Stomach (tissue), 19 donors: ENCODE measurements at places on chromosomes 2 and 18. TPM values are rescaled to one million over a fixed set of nuclear protein-coding genes. Genes with fewer than 3 reads are reported as not detected.

The CMPK2 gene
- 2.9 TPM for total RNA-seq

The HS1BP3 gene
- 105 TPM for total RNA-seq

The GRB14 gene
- 3.9 TPM for total RNA-seq

The G6PC2 gene
- total RNA-seq = 0.55 TPM

DNA sequence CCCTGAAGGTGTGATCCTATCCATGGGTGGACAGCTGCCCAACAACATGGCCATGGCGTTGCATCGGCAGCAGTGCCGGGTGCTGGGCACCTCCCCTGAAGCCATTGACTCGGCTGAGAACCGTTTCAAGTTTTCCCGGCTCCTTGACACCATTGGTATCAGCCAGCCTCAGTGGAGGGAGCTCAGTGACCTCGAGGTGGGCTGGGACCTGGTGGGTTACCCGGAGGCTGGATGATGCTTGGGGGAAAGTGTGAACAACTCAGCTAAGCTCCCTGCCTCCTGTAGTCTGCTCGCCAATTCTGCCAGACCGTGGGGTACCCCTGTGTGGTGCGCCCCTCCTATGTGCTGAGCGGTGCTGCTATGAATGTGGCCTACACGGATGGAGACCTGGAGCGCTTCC is 16.2 kb downstream of the CAD start:
- no peaks in the 10 kb centered on the region for H3K4me1 ChIP-seq
- no peak for DNase-seq
- H3K27ac ChIP-seq = no peak overlapping the region
- H3K4me3 ChIP-seq = no peak overlapping the region

DNA sequence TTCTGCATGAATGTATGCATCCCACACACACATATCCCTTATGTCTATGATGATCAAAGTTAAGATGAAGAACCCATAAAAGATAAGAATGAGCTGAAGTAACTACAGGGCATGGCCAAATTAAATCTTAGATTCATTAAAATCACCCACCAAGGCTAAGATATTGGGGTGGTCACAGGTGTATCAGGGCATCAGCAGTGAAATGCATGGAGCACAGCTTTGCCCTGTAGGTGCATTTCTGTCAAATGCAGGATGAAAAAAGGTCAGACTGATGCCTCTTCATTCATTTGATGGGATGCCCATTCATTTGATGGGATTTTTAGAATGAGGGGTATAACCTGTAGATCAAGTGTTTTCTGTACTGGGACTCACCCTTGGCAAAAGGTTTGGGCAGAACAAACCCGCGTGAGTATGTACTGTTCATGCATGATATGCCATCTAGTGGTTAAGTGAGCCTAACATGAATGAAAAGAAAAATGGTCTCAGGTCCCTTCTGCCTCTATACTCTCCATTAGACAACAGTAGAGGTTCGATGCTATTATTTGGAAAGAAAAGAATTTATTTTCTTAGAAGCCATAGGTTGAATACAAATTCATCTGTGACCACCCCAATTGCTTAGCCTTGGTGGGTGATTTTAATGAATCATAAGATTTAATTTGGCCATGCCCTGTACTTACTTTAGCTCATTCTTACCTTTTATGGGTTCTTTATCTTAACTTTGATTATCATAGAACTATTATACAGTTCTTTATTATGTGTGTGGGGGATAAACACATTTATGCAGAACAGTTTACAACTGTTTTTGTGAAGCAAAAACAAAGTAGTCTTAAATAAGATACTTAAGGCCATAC is 43.2 kb upstream of the NOSTRIN start:
- no peak for DNase-seq
- no peak overlapping the region for H3K27ac ChIP-seq
- peaks cover 6% of the 10 kb centered on the region for H3K36me3 ChIP-seq
- peaks cover 12% of the 10 kb centered on the region for H3K4me1 ChIP-seq
- H3K4me3 ChIP-seq = no peak overlapping the region

DNA sequence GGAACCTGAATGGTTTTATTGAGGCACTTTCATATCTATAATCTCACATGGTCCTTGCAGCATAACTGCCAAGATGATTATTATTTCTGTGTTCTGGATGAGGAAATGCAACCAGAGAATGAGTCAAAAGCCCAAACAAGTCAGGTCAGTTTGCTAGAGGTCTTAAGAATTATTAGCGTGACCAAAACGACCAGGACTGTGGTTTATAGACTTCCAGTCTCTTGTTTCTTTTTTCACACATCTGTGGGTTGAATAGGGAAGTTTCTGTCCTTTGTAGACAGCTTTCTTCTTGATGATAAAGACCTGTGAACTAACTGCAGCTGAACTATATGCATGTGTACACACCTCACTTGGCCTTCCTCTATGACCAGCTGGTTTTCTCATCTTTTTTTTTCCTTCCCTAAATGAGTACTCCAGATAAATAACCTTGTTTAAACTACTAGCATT is 13.9 kb downstream of the ADAM23 start:
- H3K4me3 ChIP-seq = no peak overlapping the region
- H3K36me3 ChIP-seq = no peaks in the 10 kb centered on the region
- no peaks in the 10 kb centered on the region for H3K27me3 ChIP-seq
- peak; percentile 7 for DNase-seq

DNA sequence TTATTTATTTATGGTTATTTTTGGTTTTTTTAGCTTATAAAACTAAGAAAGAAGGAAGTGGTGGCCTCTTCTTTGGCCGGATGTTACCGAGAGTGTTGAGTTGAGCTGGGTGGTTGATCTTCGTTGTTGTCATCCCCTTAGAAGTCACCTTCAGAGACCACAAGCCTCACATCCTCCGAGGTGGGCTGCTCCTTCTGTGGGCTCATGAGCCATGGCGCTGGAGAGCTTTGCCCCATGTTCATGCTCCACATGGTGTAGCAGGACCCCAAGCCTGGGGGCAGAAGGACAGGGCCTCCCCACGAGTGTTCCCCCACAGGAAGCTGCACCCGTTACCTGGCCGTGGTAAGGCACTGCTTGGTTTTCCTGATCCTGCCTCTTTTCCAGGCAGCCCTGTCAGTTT is 23.4 kb downstream of the SNTG2 start:
- no peak overlapping the region for H3K4me3 ChIP-seq
- H3K36me3 ChIP-seq = no peaks in the 10 kb centered on the region
- no peak overlapping the region for H3K27ac ChIP-seq
- no peak for DNase-seq
- no peaks in the 10 kb centered on the region for H3K4me1 ChIP-seq

DNA sequence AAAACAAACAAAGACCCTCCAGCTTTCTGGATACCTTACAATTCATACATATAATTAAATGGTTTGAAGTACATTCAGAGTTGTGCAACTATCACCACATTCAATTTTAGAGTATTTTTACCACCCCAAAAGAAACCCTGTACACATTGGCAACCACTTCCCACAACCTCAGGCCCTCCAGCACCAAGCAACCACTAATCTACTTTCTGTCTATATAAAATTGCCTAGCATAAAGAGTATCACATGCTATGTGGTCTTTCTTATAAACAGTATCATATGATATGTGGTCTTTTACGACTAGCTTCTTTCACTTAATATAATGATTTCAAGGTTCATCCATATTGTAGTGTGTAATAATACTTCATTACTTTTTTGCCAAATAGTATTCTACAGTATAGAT is 7.3 kb downstream of the IER3IP1 start:
- no peak for DNase-seq
- H3K27me3 ChIP-seq = no peaks in the 10 kb centered on the region
- no peak overlapping the region for H3K27ac ChIP-seq
- H3K4me3 ChIP-seq = no peak overlapping the region

DNA sequence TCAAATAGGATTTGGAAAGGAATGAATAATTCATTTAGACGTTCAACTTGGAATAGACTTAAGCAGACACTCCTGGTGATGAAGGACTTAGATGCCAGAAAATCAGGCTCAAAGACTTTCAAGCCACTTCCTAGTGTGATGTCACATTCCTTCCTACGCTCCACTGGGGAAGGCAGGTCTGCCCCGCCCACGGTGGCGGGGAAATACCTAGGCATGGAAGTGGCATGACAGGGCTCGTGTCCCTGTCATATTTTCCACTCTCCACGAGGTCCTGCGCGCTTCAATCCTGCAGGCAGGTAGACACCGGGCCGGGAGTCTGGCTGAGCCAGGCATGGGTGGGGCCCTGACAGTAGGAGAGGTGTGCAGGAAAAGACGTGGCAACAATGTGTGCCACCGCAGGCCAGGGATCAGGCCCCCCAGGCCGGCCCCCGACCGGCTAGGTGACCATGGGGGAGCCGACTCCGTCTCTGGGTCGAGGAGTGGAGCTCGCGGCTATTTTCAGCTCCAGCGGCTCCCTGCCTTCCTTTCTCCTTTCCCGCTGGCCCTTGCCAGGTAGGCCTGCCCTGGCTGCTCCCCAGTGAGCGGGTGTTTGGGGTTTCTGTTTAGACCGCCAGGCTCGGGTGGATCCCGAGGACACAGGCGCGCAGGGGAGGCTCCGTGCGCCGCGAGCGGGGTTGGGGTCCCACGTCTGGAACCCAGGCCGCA is at the start of gene IL1RL2:
IL1RL2 (plus strand) TSS at position 233 of the 705 bp plus-strand sequence. CDS start 845 bp downstream, outside the sequence.
- peaks cover 10% of the 10 kb centered on the region for H3K4me1 ChIP-seq
- peak within 1 kb of the TSS; percentile 77 for H3K27ac ChIP-seq
- H3K36me3 ChIP-seq = no peaks in the 10 kb centered on the region
- peak within 1 kb of the TSS; percentile 56 for H3K4me3 ChIP-seq
- H3K27me3 ChIP-seq = no peaks in the 10 kb centered on the region

GRCh38 chr2:193240752-193241151 is 1046.0 kb upstream of the TMEFF2 start:
- no peaks in the 10 kb centered on the region for H3K36me3 ChIP-seq
- no peak for DNase-seq
- H3K4me3 ChIP-seq = no peak overlapping the region
- H3K27ac ChIP-seq = no peak overlapping the region
- no peaks in the 10 kb centered on the region for H3K4me1 ChIP-seq

GRCh38 chr2:110960281-110960680 is 160.4 kb upstream of the BCL2L11 start:
- no peak overlapping the region for H3K4me3 ChIP-seq
- no peak for DNase-seq
- H3K36me3 ChIP-seq = no peaks in the 10 kb centered on the region
- H3K27ac ChIP-seq = no peak overlapping the region

- H3K27ac ChIP-seq = peak overlapping the region; percentile 50
- no peak overlapping the region for H3K4me3 ChIP-seq
- H3K4me1 ChIP-seq = peaks cover 20% of the 10 kb centered on the region
- no peaks in the 10 kb centered on the region for H3K36me3 ChIP-seq
Measured at GRCh38 chr2:197209742-197210408, 100.7 kb downstream of the ANKRD44 start.

- H3K36me3 ChIP-seq = no peaks in the 10 kb centered on the region
- no peak overlapping the region for H3K4me3 ChIP-seq
- peaks cover 3% of the 10 kb centered on the region for H3K27me3 ChIP-seq
- H3K4me1 ChIP-seq = no peaks in the 10 kb centered on the region
- no peak overlapping the region for H3K27ac ChIP-seq
Measured at GRCh38 chr2:217489145-217489960, 513.4 kb downstream of the TNS1 start.

GRCh38 chr18:11880586-11881304 is 27.4 kb downstream of the MPPE1 start:
- H3K4me1 ChIP-seq = no peaks in the 10 kb centered on the region
- no peak overlapping the region for H3K27ac ChIP-seq
- peaks cover 13% of the 10 kb centered on the region for H3K36me3 ChIP-seq
- no peak overlapping the region for H3K4me3 ChIP-seq

DNA sequence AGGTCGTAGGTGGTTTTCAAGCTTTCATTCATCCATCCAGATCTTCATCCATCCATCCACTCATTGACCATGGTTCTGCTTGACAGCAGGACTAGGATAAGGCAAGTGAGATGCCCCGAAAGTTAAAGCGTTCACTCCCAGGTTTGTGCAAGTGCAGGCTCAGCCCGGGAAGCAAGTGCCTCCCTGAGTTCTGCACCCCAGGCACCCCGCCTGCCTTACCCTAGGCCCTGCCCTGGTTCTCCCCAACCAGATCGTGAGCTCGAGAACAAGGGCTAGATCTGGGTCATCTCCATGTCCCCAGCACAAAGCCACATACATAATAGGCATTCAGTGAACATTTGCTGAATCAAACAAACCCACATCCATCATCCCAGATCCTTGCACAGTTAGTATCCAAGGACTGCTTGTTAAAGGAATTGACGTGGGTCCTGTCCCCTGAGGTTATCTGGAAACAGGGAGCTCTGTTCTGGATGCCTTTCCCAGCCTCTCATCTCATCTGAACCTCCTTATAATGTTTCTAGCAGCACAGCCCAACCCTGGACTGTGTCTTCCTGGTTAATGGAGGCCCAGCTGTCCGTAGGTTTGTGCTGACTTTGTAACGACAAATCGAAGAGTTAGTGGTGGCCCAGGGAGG is 116.1 kb upstream of the GPC1 start:
- no peak for DNase-seq
- H3K36me3 ChIP-seq = no peaks in the 10 kb centered on the region
- no peaks in the 10 kb centered on the region for H3K4me1 ChIP-seq

DNA sequence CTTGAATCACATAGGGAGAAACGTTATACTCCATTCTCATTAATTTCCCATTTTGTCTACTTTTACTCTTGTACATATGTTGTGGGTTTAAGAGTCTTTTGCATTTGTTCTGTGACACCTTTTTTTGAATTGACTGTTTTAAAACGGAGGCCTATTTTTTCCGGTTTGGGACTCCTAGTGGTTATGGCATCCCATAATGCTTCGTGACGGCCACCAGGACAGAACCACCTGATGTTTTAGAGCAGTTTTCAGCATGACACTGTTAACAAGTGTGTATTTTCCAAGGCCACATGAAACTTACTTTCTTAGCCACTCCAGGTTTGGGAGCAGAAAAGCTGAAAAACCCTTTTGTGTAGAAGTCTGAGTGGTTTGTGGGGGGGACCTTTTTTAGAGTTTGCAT is 8.4 kb downstream of the SOX11 start:
- peaks cover 42% of the 10 kb centered on the region for H3K27me3 ChIP-seq
- no peak for DNase-seq
- no peak overlapping the region for H3K27ac ChIP-seq
- no peaks in the 10 kb centered on the region for H3K36me3 ChIP-seq

DNA sequence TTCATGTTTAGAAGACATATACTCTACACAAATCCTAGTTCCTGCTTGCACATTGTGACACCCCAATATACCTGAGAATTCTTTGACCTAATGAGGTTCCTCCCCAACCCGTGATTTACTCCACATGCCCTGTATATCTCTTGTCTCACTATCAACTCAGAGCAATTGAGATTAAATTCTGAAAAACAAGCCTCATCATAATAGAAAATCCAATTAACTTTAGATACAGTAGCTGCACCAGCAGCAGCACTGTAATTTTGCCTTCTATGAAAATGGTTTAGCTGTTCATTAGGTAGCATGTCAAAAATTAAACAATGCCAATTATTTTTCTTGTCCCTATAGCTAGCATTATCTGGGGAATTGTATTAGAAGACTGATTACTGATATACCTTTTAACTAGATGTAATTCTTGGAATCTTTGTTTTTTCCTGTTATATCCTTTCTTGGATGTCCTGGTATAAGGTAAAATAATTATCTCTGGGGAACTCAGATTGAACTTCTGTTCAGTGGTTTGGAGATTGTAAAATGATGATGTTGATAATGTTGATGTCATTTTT is 218.9 kb upstream of the TANK start:
- H3K36me3 ChIP-seq = no peaks in the 10 kb centered on the region
- H3K4me3 ChIP-seq = no peak overlapping the region
- H3K27me3 ChIP-seq = no peaks in the 10 kb centered on the region
- H3K4me1 ChIP-seq = no peaks in the 10 kb centered on the region
- DNase-seq = no peak

- no peak overlapping the region for H3K27ac ChIP-seq
- DNase-seq = peak; percentile 15
- no peaks in the 10 kb centered on the region for H3K36me3 ChIP-seq
Measured at GRCh38 chr2:239945751-239946561, 79.2 kb downstream of the NDUFA10 start.
